ENCODE measurements at places on chromosomes 5 and 9.

DNA sequence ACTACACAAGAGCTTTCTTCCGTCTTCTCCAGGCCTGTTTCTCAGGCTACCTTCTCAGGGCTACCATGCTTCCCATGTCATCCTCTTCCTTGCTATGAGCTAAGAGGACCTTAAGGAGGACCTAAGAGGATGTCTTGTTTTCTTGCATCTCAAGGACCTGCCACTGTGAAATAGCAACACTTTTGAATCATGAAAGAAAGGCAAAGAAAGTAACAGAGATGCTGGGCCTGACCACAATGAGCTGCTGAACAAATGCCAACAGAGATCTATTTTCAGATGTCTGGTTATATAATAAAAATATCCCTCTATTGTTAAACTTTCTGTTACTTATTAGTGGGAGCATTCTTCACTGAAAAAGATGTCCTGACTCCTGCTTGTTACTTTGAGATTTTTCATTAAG is 36.7 kb upstream of the ANXA1 start:
- DNase-seq: no peak

- DNase-seq: no peak
Observed at GRCh38 chr5:172115541-172115982, 72.5 kb downstream of the STK10 start.

GRCh38 chr5:1298723-1299510 is 4.0 kb upstream of the TERT start:
- DNase-seq: no peak

- DNase-seq: no peak
Observed at GRCh38 chr5:173429489-173430150, 101.4 kb upstream of the STC2 start.

- DNase-seq: peak; percentile 8
Observed at GRCh38 chr5:179729727-179730126, 2.9 kb upstream of the MAML1 start.

DNA sequence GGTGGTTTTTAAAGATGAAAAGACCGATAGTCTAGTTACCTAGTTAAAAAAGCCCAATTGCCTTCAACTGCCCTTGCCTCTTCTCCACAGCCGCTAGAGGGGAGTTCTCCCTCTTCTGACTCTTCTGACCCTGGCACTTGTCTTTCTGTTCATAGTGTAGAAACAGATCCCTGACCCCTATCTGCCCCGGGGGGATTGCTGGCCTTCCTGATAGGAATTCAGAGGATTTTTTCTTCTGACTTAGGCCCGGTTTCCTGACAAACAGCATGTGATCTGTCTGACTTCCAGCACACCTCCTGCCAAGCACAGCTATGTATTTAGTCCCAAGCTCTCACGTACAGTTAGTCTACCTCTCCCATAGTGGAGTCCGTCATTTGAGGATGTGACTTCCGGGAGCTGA is 5.0 kb upstream of the TMEM268 start:
- no peak for DNase-seq

- DNase-seq: no peak
Observed at GRCh38 chr5:156685481-156685880, 164.6 kb upstream of the PPP1R2B start.

- no peak for DNase-seq
Observed at GRCh38 chr5:142114687-142115086, 6.1 kb downstream of the NDFIP1 start.

DNA sequence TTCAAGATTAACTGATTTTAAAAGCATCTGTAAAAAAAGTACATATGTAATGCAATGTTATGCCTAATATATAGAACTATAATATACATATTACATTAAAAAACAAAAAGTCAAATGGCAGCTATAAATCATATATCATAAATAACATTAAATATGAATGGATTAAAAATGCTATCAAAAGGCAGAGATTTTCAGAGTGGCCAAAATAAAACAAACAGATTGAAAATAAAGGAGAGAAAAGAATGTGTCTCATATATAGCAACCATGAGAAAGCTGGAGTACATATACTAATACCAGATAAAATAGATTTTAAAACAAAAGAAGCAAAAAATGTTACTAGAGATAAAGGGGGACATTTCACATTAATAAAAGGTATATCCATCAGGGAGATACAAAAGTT is 38.5 kb downstream of the S1PR3 start:
- no peak for DNase-seq

DNA sequence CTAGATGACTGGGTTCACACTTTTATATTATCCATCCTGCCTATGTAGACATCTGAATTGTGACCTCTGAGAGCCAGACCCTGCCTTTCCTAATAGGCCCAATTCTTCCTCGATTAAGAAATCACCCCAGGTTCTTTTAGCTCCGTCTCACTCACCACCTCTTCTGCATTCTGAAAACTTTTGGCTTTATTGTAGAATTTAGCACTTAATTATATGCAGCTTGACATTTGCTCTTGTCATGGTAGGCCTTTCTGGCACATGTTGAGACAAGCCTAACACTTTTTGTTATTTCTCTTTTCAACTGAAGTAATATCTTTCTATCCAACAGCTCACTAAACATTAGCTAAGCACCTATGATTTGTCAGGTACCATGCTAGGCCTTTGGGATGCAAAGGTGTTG is 163.3 kb downstream of the INSYN2B start:
- DNase-seq: no peak

DNA sequence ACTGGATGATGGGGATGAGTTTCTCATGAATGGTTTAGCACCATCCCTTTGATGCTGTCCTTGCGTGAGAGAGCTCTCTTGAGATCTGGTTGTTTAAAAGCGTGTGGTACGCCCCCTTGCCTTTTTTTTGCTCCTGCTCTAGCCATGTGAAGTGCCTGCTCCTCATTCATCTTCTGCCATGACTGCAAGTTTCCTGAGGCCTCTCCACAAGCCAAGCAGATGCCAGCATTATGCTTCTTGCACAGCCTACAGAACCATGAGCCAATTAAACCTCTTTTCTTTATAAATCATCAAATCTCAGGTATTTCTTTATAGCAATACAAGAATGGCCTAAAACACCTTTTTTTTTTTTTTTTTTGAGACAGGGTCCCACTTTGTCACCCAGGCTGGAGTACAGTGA is 32.8 kb downstream of the FNIP1 start:
- DNase-seq: no peak

- DNase-seq: no peak
Observed at GRCh38 chr9:133967024-133967741, 24.9 kb downstream of the VAV2 start.

DNA sequence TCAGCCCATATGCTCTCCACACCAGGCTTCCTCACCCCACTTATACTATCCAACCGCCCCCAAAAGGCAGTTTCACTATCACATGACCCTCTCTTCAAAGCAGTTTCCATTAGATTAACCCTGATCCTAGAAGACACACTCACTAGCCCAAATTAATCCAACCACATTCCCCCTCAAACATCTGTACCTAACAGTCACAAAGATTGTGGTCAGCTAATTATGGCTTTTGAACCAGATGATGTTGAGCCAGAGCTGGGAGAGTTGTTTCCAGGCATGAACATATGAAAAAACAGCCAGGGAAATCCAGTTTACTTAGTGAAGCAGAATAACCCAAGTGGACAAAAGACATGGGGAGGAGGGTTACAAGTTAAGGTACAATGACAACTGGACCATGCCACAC is 131.2 kb downstream of the SPOCK1 start:
- no peak for DNase-seq

- DNase-seq: no peak
Observed at GRCh38 chr5:10836986-10837385, 76.0 kb upstream of the DAP start.

- peak; percentile 96 for DNase-seq
Observed at GRCh38 chr9:110874963-110875674, 163.2 kb downstream of the LPAR1 start.
